T-helper 1 cell treated with Interleukin-12 subunit alpha and Interleukin-12 subunit beta and Interleukin-4 antibody, amounts not matched to agents 30 ng/mL and 1 ng/mL, for 36 hours (primary cell): ENCODE measurements at places on chromosomes 6 and 20. TPM values are rescaled to one million over a fixed set of nuclear protein-coding genes. Genes with fewer than 3 reads are reported as not detected.

Gene FOXO3
- 8.0 and 9.0 TPM in 2 replicates for total RNA-seq

Gene GATA5
- total RNA-seq, result not detected in 2 replicates

Gene C6orf52
- 1.5 and 2.0 TPM in 2 replicates for total RNA-seq

Gene TRIM31
- not detected in 2 replicates for total RNA-seq

Gene ANKRD60
- total RNA-seq, result not detected in 2 replicates

Gene RGS17
- total RNA-seq, result not detected in 2 replicates

Gene BMP5
- not detected in 2 replicates for total RNA-seq

Gene SCRT2
- total RNA-seq, result not detected in 2 replicates

Gene TINAG
- not detected in 2 replicates for total RNA-seq
